Right lobe of liver (tissue), 6 donors: ENCODE measurements at places on chromosomes 3 and 15.

- no peak for DNase-seq
These were observed 1045.4 kb upstream of the CADM2 start for GRCh38 chr3:83913381-83913780.

GRCh38 chr3:165837058-165837525 is at the start of gene BCHE:
Gene BCHE (minus strand): TSS chr3:165837423. CDS start chr3:165831033, 6,390 bp downstream.
- DNase-seq = peak; percentile 57

GRCh38 chr15:36278219-36278618 is 301.2 kb upstream of the CDIN1 start:
- DNase-seq = no peak

GRCh38 chr3:113232342-113232741 is 21.0 kb downstream of the BOC start:
- no peak for DNase-seq

- DNase-seq = no peak
These were observed 137.3 kb upstream of the KBTBD8 start for GRCh38 chr3:66860771-66861170.

DNA sequence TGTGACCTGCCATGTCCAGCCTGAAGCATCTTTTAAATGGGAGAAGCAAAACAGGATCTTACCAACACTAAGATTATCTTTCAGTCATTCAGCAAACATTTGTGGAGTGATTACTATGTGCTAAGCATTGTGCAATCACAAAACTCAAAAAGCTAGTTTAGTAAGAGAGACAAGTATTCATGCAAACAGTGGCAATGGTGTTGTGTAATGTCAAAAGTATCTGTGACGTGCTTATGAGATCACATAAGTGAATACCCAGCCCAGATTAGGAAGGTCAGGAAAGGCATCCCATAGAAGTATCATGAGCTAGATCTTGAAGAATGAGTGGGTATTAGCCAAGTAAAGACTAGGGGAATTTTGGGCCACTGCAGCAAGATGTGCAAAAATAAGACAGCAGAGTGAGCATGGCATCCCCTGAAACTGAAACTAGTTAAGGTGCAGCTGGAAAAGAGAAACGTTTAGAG is 32.1 kb downstream of the SEC62 start:
- no peak for DNase-seq

DNA sequence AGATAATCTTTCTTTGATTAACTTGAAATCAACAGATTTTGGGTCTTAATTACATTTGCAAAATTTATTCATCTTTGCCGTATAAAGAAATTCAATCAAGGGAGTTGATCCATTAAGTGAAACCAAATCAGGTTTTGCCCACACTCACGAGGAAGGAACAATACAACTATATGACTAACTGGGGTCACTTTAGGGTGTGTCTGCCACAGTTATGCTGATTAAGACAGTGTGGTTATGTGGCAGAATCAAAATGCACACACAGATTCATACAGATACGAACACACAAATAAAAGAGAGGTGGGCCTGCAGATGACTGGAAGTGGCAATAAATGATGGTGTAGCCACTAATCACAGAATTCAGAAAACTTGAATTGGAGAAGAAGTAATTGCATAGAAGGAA is 543.5 kb downstream of the GABRG3 start:
- DNase-seq = no peak

- no peak for DNase-seq
These were observed 224.3 kb upstream of the SETMAR start for GRCh38 chr3:4078903-4079302.

DNA sequence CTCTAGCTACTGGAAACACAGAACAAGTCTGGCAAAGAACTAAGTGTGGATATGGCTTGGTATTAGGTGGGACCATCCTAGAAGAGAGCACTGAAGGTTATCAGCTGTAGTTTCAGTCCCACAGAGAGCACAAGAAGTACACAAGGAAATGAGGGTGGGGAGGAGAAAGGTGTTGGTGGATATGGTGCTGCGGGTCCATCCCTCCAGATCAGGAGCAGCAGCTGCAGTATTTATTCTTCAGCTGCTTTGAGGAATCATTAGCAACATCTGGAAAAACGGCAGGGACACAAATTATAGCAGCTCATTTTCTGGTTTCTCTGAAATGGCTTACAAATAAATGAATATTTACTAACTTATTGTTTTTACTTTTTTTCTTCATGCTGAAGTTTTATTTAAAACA is 29.0 kb downstream of the CD80 start:
- no peak for DNase-seq

DNA sequence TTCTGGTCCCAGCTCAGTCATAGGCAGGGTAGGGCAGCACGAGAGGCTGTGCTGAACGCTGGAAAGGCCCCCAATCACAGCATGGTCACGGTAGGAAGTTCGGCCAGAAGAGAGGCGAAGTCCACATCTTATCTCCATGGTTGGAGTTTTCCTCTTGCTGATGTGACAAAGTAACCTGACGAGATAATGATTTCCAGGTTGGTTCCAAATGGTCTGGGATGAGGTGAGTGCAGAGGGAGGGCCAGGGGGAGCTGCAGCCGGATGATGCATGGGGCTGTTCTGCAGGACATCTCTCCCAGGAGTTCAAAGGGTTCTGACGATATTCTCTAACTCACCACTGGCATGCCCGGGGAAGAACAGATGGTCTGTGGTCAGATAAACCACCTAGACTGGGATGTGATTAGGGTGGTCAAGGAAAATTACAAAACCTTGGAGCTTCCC is 83.2 kb upstream of the WNT5A start:
- no peak for DNase-seq

DNA sequence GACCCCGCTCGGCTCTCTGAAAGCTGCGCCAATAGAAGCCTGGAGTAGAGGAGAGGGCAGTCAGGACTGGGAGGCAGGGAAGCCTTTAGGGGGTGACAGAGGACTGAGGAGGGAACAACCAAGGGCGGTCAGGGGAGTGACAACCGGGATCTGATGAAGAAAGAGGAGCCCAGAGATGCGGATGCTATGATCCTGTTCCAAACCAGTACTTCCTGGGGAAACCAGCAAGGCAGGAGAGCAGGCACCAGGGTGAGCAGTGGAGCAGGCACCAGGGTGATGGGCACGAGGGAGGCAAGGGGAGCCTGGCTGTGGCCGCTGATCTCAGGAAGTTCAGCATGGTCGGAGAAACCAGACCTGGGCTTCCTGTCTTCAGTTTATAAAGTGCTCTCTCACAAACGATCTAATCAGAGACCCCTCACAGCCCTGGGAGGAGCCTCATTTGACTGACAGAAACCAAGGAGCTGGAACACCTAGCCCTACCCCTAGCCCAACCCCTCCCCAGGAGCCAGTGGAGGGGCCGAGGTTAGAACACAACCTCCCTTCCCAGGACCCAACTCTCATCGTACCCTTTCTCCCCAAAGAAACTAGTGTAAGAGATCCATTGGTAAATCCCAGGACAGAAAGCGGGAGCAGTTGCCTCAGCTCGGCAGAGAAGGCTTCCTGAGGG is 34.9 kb downstream of the CCDC33 start:
- no peak for DNase-seq

DNA sequence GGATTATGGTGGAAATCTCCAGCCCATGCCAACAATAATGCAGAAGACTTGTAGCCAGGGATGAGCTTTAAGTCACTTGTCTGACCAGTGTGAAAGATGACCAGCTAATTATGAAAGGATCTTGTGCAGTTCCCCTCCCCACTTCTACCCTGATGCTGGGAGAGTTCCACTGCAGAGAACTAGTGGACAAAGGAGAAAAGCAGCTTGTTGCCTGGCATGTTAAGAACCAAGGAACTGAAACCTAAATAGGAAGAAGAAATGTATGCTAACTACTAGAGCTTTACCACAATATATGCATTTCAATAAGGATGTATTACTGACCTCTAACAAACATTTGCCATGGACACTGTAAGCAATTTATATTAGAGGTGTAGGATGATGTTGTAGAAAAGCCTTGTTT is 52.2 kb upstream of the CSTA start:
- DNase-seq = no peak

DNA sequence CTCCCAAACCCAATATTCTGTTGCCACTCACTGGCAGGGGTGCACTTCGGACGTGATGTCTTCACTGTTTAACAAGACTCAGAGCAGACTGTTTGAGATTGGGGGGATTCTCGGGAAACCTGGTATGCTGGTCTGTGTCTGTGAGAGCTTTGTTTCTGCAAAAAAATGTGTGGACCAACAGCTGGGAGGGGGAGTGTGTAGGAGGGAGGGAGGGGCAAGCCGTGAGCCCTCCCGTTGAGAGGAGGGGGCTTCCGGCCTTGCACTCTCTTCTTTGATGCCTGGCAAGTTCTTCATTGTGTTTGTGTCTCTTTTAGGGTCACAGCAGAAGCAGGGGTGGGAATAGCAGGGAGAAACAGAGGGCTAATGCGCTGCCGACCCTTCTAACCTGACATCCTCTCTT is 74.9 kb upstream of the NDN start:
- no peak for DNase-seq
